ENCODE measurements at places on chromosomes 16 and 17.

DNA sequence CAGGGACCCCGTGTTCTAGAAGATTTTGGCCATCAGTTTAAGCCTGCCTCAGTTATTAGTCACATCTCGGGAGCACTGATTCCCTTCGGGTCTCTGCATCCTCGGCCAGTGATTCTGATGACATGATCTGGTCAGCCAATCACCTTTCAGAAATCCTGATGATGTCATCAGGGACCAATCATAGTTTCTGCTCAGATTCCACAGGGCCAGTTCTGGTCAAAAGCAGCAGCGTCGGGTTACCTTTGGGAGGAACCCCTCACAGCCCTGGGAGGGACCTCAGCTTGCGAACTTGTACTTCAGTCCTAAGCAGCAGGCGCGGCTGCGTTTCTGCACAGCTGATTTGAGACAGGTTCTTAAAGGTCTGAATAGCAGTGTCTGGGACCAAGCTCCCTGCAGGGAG, 13.9 kb downstream of the KDM8 start:
- DNase-seq = no peak

- DNase-seq = no peak
These were observed 252.3 kb downstream of the ABCC12 start for GRCh38 chr16:47903470-47903869.

- no peak for DNase-seq
These were observed 87.0 kb downstream of the BMERB1 start for GRCh38 chr16:15521390-15521757.

DNA sequence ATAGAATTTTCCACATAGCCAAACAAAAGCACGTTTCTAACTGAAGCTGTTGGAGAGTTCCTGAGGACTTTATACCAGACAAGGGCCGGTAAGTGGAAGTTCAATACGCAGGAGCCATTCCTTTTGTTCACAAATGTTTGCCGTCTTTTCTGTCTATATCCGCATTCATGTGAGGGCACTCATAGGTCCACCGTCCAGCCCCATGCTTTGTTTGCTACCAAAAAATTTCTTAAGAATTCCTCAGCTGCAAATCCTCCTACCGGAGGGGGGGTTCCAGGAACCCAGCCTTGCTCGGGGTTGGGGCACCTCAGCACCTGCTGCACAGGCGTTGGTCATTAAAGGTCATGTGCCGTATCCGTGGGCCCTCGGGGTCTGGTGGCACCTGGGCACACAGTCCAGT, 276.8 kb downstream of the SEC14L1 start:
- DNase-seq = no peak

GRCh38 chr17:8273884-8274444, 14.5 kb upstream of the RANGRF start:
- no peak for DNase-seq

GRCh38 chr16:66296591-66296990, 69.9 kb upstream of the CDH5 start:
- no peak for DNase-seq

DNA sequence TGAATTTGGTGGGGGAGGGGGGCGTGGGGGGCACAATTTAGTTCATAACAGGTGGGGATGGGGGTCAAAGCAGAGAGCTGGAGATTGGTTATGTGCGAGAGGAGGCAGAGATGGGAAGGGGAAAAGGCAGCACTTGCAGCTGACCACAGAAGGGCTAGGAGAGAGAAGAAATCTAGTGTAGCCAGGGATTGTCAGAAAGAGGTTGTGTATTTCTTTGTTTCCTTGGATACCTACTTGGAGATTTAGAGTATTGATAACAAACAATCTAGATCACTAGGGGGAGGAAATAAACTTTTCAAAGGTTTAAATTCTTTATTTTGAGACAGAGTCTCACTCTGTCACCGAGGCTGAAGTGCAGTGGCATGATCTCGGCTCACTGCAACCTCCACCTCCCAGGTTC, 47.1 kb upstream of the YPEL2 start:
- no peak for DNase-seq

- DNase-seq = no peak
These were observed 1010.9 kb downstream of the KCNJ18 start for GRCh38 chr17:22703204-22703603.

GRCh38 chr16:46702030-46702429, 12.6 kb downstream of the ORC6 start:
- DNase-seq = no peak

- peak; percentile 30 for DNase-seq
These were observed 5.5 kb upstream of the TGFB1I1 start for GRCh38 chr16:31466381-31466841.

DNA sequence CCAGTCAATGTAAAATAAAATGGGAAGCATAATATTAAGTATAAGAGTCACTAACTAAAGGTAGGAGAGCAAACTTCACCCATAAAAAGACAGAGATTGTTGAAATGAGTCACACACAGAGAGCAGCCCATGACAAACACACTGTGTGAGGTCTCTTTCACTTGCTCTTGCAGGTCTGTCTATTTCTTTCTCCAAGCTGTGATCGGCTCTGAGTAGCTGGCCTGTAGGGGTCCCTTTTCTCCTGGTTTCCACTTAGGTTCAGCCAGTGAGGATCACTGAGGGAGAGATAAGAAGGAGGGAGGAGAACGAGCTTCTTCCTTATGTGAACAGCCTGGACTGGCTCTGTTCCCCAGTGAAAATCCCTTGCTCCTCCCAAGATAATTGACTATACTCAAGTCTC, 133.7 kb upstream of the HS3ST3A1 start:
- no peak for DNase-seq

- DNase-seq = no peak
These were observed 65.3 kb upstream of the NUDT7 start for GRCh38 chr16:77657016-77657415.

- DNase-seq = no peak
These were observed 18.0 kb downstream of the C17orf75 start for GRCh38 chr17:32323811-32324491.

GRCh38 chr17:39143552-39144093, 7.8 kb downstream of the PLXDC1 start:
- peak; percentile 83 for DNase-seq

DNA sequence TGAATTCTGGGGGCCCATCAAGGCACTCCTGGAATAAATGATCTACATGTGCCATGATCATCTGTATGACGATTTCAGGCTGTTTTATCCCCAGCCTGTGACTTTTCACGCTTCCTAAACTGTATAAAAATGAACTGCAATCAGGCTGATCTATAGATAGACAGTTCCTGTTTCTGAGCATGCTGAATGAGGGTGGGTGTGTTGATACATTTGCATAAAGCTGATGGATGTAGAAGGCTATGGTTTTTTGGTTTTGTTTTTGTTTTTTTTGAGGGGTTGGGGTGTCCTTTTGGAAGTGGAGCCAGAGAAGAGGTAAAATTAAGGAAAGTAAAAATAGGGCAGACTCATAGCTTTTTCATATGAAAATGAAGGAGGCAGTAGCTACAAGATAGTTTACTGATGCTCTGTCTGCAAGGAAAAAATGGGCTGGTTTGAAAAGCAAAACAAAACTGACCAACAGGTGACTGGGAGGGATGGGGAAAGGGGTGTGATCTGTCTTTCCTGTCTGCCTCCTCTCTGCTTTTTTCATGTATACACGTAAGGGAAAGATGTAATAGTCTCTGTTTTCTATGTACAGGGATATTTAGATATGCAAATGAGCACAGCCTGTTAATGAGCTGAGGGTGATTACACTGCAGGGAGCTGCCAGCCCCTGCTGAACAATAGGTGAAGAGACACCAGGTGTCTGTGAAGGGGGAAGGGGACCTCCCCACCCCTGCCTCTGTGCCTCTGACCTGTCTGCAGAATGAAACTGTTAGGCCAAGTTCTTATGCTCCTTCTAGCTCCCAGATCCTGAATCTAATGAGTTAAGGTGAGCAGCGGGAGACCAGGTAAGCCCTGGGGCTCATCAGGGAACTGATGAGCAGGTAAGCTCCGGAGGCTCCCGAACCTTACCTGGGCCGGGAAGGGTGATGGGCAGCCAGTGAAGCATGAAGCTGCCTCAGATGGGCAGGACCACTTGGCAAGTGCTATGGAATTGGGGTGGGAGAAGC, 46.6 kb upstream of the LYRM9 start:
- no peak for DNase-seq

- DNase-seq = no peak
These were observed 1125.7 kb upstream of the GOT2 start for GRCh38 chr16:59859676-59860402.

GRCh38 chr16:86387468-86388440, 122.6 kb upstream of the FOXF1 start:
- DNase-seq = no peak

GRCh38 chr17:78374189-78374588, 4.3 kb upstream of the PGS1 start:
- no peak for DNase-seq

DNA sequence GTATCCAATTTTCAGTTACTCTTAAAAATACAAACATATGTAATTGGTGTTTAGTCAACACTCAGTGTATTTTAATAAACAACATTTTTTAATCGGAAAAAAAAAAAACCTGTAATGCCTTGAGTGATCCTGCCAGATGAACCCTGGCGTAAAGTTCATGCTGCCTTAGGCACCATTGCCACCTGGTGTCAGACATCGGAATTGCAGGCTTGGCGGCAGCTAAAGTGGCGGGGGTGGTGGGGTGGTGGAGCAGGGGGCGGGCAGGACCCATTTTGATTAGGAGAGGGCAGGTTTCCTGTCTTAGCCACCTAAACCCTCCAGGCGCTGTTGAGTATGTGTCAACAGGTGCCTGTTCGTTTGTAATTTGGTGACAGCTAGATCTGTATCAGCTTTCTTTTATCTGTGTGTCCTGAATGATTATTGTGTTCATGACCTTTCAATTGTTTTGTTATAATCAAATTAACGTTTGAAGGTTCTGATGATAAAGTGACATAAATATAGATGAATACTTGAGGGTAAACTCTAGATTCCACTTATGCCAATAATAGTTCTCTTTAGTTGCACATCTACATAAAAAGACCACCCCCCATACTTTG, 588.7 kb downstream of the CDH13 start:
- DNase-seq = no peak

- DNase-seq = peak; percentile 63
These were observed 54.8 kb downstream of the VAC14 start for GRCh38 chr16:70746040-70746707.

DNA sequence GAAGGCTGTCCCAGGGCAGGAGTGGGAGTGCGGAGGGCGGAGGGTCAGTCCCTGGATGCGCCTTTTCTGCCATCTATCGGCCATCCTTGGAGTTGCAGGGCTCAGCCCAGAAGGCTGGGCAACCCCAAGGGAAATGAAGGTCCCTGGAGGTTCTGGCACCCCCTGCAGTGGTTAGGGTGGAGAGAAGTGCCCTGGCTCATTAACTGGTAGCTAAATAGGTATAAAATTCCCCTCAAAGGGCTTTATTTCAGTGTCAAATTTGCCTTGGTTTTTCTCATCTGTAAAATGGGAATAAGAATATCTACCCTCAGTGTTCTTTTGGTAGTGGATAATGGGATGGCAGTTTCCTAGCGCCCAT, 22.4 kb downstream of the C17orf75 start:
- peak; percentile 47 for DNase-seq

GRCh38 chr16:86823125-86823524, 244.8 kb downstream of the FOXL1 start:
- no peak for DNase-seq

DNA sequence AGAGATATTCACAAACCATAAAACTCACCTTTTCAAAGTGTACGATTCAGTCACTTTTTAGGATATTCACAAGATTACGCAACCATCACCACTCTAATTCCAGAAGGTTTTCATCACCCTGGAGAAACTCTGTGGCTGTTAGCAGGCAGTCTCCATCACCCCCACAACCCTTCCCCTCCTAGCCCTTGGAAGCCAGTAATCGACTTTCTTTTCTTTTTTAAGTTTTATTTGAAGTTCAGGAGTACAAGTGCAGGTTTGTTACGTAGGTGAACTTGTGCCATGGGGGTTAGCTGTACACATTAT, 363.5 kb downstream of the CPPED1 start:
- DNase-seq = no peak

DNA sequence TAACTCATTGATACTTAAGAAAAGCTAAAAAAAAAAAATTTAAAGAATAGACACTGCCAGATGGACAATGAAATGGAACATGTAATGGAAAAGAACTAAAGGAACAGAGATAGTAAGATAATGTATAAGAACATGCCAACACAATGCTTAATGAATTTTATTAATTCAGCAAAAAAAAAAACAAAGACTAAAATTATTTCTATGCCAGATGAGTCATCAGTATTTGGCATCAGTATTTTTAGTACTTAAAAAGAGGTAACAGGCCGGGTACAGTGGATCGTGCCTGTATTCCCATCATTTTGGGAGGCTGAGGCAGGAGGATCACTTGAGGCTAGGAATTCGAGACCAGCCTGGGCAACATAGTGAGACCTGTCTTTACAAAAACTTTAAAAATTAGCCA, 168.5 kb downstream of the CYB561 start:
- DNase-seq = no peak

DNA sequence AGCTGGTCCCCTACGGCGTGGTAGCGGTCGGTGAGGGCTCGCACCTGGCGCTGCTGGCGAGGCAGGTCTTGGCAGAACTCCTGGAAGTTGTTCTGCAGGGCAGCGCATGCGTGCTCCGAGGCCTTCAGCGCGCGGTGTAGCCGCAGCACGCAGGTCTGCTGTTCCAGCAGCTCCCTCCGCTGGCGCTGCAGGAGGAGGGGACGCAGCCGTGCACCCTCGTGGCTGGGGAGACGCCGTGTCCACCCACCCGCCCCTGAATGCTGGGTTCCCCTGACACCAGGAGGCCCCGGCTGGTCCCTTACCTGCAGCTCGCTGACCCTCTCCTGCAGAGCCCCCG, 12.2 kb downstream of the EVPL start:
- DNase-seq = no peak

Measured in left hindlimb (tissue), 1 donor.